ENCODE measurements at places on chromosomes 6 and 20.

- no peak for DNase-seq
Observed at GRCh38 chr6:83231146-83231545, 38.0 kb downstream of the RWDD2A start.

GRCh38 chr6:11373208-11373607 is 140.7 kb upstream of the NEDD9 start:
- DNase-seq, result no peak

DNA sequence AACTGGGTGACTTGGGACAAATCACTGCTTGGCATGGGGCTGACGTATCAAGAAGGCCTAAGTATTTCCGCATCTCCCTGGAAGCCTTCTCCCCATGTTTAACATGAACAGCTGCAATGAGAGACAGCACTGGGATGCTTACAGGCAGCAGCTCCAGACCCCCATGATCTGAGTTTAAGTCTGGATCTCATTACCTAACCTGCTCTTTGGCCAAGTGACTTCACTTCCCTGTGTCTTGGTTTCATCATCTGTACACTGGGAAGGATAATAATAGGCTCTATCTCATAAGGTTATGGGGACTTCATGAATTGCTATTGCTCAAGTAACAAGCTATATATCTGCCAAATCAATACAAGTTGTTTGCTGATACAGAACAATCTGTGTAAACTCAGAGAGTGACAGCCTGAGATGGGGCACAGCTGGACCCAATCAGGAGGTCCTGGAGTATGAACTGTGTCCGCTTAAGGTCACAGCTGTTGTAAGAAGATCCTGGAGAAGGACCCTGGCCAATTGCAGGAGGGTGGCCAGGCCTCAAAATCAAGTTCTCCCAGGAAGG is 56.0 kb downstream of the TGM2 start:
- no peak for DNase-seq

GRCh38 chr6:6560909-6561308 is 27.6 kb upstream of the LY86 start:
- DNase-seq, result no peak

GRCh38 chr6:43203029-43203717 is 21.2 kb downstream of the CUL9 start:
- DNase-seq, result no peak

DNA sequence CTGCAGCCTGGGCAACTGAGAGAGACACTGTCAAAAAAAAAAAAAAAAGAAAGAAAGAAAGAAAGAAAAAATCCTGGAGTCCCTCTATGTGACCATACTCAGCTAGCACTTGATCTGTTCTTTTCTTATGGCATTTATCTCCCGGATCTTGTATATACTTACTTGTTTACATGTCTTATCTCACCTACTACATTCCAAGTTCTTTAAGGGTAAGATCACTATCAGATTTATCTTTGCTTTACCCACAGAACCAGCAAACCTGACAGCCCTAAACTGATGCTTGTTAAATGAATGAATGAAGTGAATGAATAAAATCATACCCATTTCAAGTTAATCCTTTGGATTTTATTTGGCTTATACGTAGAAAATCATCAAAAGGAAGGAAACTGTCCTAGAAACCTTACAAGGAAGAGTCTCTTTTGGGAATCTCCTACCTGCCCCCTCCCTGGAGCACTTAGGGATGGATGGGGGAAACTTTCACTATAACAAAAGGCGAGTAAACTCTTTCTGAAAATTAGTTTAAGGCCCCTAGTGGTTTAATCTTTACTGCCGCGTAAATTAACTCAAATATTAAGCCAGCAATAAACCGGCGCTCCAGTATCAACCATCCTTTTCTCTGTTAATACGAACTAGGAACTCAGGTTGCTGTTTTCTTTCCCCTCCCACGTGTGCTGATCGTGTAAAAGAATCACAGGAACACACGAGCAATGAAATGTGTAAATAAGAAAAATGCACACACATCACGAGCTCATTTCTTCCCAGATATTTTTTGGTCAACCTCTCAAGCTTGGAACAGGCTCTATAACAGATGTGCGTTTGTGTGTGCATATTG is 1.3 kb upstream of the UTRN start:
- DNase-seq, result no peak

GRCh38 chr6:156925718-156926607 is 148.8 kb downstream of the ARID1B start:
- no peak for DNase-seq

GRCh38 chr6:157714153-157714490 is 108.9 kb upstream of the SNX9 start:
- no peak for DNase-seq

GRCh38 chr6:2909718-2910117 is 6.6 kb upstream of the SERPINB9 start:
- DNase-seq, result no peak

DNA sequence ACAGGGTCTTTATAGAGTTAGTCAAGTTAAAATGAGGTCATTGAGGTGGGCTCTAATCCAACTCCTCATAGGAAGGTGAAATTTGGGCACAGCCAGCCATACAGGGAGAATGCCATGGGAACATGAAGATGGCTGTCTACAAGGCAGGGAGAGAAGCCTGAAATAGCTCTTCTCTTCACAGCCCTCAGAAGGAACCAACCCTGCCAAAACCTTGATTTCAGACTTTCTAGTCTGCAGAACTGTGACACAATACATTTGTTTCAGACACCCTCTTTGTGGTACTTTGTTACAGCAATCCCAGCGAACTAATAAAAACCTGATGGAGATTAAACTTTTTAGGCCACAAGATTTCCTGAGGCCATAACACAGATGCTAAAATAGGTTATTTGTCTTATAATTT is 43.1 kb upstream of the HECA start:
- no peak for DNase-seq

GRCh38 chr20:43450841-43451799 is 6.6 kb upstream of the SRSF6 start:
- DNase-seq, result no peak

DNA sequence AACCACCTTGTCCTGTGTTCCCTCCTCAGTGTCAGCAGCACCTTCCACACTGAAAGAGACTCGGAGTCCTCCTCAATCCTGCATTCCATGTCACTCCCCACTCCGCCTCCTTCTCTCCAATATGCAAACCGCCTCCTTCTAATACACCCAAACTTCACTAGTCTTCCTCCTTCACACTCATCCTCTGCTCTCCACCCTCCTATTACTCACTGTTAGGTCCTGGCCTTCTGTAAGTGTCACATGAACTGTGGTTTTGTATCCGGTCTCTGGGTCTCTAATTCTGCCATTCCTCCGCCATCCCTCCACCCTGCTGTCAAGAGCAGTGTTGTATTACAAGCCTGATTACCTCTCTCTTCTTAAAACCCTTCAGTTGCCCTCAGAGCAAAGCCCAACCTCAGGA is 200.5 kb upstream of the CDYL start:
- DNase-seq, result no peak

GRCh38 chr20:59157961-59158541 is 5.6 kb upstream of the ZNF831 start:
- no peak for DNase-seq

- no peak for DNase-seq
Observed at GRCh38 chr6:170165085-170165470, 125.8 kb downstream of the DLL1 start.

DNA sequence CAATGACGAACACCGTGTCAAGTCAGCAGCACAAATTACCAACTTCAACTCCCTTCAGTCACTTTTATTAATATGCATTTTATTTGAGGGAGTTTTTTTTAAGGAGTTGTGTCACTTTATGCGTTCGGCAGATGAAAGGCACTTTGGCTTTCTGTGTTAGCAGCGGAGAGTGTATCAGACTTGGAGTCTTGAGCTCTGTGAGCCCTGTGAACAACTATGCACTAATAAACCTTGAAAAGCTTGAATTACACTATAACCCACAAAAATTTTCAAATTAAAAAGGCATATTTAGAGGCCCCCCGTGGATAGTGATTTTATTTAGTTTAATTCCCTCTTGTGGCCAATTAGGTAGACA is 335.3 kb upstream of the NT5E start:
- no peak for DNase-seq

DNA sequence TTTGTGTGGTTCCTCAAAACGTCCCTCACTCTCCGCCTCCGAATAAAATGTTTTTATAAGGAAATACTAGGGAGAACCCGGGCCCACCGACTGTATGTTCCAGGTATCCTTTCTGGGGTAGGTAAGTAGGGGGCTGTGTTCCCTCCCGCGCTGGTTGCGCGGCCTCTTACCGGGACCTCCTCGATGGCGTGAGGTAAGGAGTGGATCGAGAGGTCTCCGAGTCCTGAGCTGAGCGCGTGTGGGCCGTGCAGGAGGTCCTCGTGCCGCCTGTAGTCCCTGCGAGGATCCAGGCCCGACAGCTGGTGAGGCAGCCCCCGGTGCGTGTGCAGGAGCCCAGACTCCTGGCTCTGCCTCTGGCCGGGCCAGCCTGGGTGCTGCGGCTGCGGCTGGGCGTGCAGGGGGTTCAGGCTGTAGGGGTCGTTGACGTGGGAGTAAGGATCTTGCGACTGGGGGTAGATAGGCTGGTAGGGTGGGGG is 5.1 kb downstream of the TFAP2A start:
- DNase-seq, result no peak

- no peak for DNase-seq
Observed at GRCh38 chr6:39758905-39759605, 33.1 kb upstream of the DAAM2 start.

- DNase-seq, result peak; percentile 22
Observed at GRCh38 chr20:24991897-24992486, 559 bp downstream of the APMAP start.

- no peak for DNase-seq
Observed at GRCh38 chr6:129353067-129353466, 356.9 kb downstream of the ARHGAP18 start.

- DNase-seq, result no peak
Observed at GRCh38 chr6:3892603-3893002, 43.4 kb downstream of the FAM50B start.

DNA sequence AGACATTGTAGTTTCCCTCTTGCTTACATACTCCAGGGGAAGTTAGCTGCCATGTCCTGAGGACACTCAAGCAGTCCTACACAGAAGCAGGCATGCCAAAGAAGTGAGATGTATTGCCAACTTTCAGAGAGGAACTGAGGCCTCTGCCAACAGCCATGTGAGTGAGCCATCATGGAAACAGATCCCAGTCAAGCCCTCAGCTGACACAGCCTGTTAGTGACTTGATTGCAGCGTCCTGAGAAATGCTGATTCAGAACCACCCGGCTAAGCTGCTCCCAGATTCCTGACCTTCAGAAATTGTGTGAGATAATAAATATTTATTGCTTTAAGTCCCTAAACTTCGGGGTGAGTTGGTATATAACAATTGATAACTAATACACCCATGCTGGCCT is 38.1 kb downstream of the GSTA2 start:
- DNase-seq, result no peak

- DNase-seq, result no peak
Observed at GRCh38 chr6:137002505-137002904, 42.3 kb downstream of the IL20RA start.

- no peak for DNase-seq
Observed at GRCh38 chr6:7819431-7820015, 91.1 kb downstream of the TXNDC5 start.

DNA sequence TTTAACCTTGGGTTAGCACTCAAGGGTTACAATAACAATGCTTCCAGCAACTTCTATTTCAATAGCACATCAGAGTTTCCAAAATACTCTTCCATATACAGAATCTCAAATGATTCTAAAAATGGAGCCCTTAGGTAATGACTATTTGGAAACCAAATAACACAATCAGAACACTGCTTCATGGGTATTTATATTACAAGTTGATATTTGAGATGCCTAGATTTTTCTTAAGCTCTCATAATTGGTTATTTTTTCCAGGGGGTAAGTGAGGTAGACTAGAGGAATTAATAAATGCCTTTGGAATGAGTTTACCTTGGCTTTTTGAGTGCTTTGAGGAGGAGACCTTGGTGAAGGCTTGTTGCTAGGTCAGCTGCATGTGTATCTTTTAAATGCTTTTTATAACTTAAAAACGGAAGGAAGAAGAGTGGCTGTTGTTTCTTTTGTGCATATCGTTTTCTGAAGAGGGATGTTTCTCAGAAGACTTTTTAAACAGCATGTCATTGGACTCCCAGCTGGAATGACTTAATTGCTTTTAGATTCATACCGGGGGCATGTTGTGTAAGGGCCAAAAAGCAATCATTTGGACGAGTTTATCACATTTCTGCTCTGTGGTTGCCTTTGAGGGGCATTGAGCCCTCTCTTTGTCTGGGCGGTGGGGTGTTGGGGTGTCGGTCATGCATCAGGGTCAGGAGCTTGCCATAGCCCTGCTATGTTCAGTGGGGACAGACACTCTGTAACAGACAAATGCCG is 186.0 kb downstream of the DTNBP1 start:
- DNase-seq, result no peak

GRCh38 chr6:136401749-136402148 is 112.1 kb upstream of the BCLAF1 start:
- DNase-seq, result no peak

DNA sequence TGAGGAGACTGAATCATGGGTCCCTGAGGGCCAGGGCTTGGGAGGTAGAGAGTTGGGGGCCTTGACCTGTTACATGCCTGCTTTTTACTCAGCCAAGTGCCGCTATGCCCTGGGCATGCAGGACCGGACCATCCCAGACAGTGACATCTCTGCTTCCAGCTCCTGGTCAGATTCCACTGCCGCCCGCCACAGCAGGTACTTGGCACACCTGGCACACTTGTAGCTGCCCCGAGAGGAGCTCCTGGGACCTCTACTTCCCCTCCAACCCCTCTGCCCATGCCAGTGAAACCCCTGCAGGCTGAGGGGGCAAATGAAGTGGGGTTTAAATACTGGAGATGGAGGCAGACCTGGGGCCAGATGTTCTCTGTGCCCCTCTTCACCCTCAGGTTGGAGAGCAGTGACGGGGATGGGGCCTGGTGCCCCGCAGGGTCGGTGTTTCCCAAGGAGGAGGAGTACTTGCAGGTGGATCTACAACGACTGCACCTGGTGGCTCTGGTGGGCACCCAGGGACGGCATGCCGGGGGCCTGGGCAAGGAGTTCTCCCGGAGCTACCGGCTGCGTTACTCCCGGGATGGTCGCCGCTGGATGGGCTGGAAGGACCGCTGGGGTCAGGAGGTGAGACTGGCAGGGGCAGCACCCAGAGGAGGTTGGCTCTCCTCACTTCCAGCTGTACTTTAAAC is 4.6 kb downstream of the DDR1 start:
- DNase-seq, result no peak

- no peak for DNase-seq
Observed at GRCh38 chr20:63268256-63268655, 4.4 kb upstream of the ARFGAP1 start.

- DNase-seq, result peak; percentile 28
Observed at GRCh38 chr20:25399037-25399430, 8.4 kb upstream of the ABHD12 start.

GRCh38 chr20:15547119-15547518 is 1026.1 kb downstream of the KIF16B start:
- no peak for DNase-seq

GRCh38 chr6:161590961-161591627 is 317.2 kb upstream of the AGPAT4 start:
- no peak for DNase-seq
